Motor neuron (in vitro differentiated cells): ENCODE measurements at places on chromosomes 12 and 14.
A peak's percentile ranks its signal among the peaks of the same experiment; 100 is the strongest.

GRCh38 chr12:115749071-115749841 lies 528.2 kb downstream of the MED13L start:
- ATAC-seq = no peak

DNA sequence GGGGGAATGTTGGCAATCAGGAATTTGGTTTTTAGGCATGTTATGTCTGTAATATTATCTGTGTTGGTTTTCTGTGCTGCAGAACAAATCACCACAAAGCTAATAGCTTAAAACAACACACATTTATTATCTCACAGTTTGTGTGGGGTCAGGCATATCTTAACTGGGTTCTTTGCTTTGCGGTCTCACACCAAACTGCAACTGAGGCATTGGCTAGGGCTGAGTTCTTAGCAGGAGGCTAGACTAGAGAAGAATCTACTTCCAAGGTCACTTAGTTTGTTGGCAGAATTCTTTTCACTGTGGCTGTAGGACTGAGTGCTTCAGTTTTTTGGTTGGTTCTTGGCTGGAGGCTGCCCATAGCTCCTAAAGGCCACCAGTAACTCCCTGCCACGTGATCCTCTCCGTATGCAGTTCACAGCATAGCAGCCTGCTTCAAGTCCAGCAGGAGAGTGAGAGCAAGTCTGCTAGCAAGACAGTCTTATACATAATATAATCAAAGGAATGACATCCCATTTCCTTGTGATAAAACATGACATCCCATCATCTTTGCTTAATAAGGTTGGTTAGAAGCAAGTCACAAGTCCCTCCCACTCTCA lies 21.6 kb downstream of the ATF1 start:
- ATAC-seq = no peak

DNA sequence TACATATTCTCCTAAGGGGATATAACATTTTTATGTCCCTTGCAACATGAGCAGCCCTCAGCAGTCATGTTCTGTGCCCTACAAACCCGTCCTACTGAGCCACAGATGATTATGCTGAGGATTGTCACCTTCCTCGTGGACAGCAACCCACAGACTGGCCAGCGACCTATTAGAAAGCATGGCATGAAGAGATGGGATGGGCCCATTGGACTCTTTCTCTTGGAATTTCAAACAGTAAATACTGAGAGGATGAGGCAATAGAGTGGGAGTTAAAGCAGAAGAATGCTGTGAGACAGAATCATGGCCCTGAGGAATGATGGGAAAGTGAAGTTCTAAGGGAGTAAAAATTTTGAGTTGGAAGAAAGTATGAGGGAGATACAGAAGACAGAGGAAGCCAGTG lies 149.9 kb upstream of the BTG1 start:
- ATAC-seq = no peak

GRCh38 chr14:28830115-28830534 lies 63.5 kb downstream of the FOXG1 start:
- no peak for ATAC-seq

DNA sequence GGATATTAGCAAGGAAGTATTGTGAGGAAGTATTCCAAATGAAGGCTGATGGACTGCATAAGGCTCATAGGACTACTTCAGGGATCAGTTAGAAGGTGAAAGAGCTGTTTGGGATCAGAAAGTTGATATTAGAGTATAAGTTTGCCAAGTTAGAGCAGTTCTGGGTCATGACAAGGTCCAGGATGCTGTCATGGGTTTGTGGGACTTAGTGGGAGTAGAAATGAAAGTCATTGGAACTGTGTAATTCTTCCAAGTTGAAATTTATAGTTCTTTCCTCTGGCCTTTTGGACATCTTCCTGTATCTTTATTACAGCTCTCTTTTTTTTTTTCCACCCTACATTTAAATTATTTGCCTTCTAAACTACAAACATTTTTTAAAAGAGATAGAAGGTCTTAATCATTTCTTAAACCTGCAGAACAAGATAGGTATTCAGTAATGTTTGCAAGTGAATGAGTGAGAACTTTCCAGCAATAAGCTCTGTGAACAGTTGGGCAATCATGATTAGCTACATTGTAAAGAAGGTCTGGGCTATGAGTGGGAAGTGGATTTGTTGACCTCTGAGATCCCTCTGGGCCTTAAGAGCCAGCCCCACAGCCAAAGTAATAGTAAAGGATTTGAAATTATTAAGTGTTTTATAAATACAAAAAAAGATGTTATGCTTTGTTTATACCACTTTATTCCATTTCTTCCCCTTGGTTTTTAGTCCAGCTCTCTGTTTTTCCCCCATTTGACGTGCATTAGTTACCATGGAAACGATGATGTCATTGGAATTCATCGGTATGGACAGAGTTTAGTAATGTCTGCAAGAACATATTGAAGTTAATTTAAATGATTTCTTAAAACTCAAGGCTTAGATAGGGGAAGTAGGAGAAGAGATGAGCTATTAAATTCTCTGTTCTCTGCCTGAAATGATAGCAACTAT lies 247.9 kb upstream of the ARHGAP5 start:
- ATAC-seq = peak; percentile 61

DNA sequence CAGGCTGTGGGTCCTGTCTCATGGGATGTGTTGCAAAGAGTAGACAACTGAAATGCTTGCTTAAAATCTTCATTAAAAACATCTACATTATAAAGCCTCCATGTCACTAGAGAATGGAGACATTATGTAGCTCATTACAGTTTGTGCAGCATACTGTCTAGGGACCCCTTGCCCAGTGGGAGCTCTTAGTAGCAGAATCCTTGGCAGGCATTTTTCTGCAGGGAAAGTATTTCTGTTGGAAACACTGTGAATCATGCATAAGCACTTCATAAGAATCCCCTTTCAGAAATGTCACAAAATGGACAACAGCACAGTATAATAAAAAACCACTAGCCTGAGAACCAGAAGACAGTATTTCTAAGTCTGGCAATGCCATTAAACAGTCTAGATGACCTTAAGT lies 174.3 kb downstream of the MGAT4C start:
- ATAC-seq = no peak

DNA sequence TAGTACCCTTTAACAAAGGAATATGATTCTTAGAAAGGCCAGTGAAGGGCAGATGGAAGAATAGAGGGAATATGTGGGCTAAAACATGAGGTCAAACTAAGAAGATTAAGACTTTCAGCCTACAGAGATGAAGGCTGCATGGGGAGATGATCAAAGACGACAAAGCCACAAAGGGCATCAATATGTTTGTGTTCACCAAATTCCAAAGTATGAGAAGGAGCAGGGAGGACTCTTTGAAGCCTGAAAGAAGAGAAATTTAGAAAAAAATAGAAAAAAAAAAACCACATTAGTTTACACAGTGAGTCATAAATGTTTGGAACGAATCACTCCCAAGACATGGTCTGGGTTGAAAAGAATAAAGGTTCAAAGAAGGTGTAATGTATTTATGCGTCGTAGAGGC lies 131.8 kb downstream of the NEDD1 start:
- no peak for ATAC-seq

DNA sequence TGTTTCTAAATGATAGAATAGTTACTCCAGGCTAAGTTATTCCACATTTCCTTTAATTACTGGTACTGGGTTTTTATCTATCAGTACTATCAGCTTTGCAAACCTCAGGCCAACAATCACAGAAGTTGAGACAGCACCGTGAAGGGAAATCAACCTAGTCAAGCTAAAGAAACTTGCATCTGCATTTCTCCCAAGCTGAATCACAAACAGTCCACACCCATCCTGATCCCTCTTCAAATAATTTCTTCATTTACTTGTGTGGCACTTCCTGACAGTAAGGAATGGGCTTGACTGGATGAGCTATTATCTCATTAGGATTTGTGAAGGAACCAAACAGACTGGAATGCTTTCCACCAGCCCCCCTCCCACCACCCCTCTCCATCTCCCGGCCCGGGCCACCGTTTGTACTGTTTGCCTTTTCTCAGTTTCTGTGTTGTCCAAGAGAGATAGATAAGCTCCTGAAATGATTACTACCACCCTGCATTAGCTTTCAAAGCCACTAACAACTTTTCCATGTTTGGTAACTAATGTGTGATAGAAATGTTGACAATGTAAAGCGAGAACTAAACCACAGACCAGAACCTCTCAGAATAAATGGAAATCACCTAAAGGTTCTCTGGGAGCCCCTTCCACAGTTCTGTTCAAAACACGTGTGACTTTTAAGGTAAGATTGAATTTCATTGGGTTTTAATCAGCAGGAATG lies 236.3 kb downstream of the SLC25A21 start:
- no peak for ATAC-seq

GRCh38 chr12:120895532-120895931 lies 8.6 kb downstream of the SPPL3 start:
- ATAC-seq = no peak

DNA sequence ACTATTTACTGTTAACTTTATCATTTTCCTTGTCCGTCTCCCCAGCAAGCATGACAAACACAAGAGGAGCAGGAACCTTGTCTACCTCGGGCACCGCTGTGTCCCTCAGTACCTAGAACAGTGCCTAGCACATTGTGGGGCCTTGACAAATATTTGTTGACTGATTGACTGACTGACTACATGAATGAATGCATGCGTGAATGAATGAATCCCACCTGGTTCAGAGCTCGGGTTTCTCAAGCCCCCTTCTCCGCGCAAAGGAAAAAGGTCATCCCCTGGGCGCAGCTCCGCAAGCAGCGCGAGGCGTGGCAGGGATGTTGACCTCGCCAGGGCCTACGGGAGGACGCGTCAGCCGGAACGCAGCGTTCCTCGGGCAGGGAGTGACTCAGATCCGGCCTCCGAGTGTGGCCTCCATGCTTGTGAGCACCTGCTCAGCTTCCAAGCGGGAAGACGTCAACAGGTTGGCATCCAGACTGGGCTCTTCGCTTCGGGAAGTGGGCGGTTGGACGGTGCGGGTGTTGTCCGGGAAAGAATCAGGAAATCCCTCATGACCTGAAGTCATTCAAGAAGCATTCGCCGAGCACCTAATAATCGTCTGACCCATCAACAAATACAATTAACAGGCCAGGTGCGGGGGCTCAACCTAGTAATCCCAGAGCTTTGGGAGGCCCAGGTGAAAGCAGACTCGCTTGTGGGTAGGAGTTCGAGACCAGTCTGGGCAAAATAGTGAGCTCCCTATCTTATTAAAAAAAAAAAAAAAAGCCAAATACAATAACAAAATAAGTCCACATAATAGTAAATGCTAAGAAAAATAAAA lies 13.9 kb upstream of the UBC start:
- ATAC-seq = peak; percentile 37

DNA sequence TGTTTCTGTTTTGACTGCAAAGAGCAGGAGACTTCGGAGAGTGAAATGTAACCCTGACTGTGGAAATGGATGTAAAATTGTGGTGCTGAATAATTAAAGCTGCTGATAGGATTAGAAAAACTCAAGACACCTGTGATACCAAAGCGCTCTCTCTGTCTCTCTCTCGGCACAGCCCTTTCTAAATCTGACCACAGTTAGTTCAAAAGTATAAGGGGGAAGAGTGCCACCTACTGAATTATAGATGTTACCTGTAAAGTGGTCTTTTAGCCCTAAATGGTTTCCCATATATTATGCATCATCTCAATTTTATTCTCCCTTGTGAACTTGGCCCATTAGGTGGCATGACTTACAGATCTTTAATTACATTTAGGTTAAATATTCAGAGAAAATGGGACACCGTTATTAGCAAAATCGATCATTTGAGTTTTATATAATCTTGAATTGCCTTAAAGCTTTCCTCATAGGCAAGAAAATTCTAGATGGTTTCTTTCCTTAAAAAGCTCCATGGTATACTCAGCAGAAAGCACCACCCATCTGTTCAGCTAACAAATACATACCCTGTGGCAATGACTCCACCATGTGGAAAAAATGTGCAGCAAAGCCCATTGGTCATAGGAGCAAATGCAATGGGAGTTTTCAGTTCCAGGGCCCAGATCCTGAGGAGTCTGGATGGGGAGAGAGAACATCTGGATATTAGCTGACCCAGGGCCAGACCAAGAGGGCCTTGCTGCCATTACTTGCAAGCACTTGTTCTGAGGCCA lies 18.1 kb downstream of the RFC5 start:
- peak; percentile 81 for ATAC-seq

DNA sequence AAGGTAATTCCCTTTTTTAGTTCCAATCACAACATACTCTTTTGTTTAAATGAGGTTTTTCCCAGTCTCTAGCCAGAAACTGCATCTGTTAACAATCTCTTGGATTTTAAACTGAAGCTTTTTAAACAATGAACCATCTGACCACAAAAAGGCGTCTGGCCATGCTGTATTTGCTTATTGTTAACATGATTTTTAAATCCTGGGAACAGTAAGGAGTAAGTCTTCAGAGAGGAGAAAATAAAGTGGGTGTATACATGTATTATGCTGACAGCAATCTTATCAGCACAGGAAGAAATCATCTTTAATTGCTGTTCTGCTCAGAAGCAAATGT lies 106.2 kb downstream of the DAAM1 start:
- ATAC-seq = no peak

GRCh38 chr14:73461478-73462047 lies 3.2 kb upstream of the NUMB start:
- no peak for ATAC-seq

DNA sequence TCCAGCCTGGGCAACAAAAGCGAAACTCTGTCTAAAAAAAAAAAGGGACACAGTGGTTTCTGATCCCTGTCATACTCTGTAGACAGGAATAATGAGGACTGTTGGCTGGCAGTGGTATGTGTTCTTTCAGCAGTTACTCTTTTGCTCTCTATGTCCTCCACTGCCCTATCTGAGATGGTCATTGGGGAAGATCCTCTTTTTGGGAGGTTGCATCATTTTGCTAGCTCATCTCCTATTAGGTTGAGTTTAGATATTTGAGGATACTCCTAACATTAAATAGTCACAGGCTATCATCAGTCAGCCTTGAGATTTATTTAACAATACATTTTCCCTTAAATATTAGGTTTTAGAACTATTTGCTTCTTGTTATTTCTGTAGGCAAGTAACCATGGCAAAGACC lies 5.9 kb upstream of the CCDC91 start:
- no peak for ATAC-seq

- ATAC-seq = no peak
These were observed 59.6 kb downstream of the OR11H12 start for GRCh38 chr14:18660585-18660922.

- ATAC-seq = peak; percentile 69
These were observed 24.8 kb downstream of the KLRK1 start for GRCh38 chr12:10364815-10365622.

DNA sequence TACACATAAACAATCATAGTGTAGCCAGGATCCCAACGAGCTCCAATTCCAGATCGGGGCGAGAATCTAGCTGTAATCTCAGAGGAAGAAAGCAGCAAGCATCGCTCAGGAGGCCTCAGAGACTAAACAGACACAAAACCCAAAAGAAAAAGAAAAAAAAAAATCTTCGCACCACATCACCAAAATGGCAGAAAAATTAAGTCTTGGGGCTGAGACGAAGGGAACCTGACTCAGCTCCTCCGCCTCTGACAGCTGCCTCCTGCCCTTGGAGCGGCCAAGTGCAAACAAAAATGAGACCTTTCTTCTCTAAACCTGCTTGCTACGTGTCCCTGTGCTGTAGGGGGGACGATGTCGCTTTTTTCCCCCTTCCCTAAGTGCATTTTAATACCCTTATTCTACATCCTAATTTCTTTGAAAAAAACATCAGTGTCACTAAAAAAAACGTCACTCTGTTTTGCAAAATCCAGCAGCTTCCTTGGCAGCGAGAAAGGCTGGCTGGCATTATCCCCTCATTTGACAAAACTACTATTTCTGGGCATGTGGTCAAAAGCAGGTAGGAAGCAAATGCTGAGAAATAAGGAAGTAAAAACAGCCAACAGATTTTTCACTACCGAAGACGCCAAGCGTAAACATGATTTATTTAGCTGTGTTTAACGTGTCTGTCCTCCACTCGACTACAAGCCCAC lies 30.5 kb downstream of the BCL11B start:
- ATAC-seq = no peak

- no peak for ATAC-seq
These were observed 171.5 kb upstream of the PRICKLE1 start for GRCh38 chr12:42761086-42761485.

- peak; percentile 19 for ATAC-seq
These were observed 8.0 kb downstream of the RAN start for GRCh38 chr12:130879781-130880389.
